ENCODE measurements at places on chromosomes 4 and X.
A peak's percentile ranks its signal among the peaks of the same experiment; 100 is the strongest.

DNA sequence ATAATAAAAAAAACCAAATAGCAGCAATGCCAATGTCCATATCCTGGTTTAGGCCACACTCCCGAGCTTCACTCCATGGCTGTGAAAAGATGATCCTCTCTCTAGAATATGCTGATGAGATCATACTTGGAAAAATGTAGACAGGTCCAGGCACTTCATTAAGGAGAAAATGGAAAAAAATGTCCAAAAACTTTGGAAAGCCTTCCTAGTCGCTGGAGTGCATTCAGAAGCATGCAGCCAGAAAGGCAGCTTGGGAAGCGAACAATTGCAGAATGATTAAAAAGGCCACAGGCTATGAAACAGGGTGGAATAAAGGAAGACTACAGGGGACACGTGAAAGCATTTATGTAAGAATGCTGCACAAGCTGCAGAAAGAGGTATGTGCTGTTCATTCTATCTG is 165.6 kb upstream of the HCCS start:
- DNase-seq = no peak

DNA sequence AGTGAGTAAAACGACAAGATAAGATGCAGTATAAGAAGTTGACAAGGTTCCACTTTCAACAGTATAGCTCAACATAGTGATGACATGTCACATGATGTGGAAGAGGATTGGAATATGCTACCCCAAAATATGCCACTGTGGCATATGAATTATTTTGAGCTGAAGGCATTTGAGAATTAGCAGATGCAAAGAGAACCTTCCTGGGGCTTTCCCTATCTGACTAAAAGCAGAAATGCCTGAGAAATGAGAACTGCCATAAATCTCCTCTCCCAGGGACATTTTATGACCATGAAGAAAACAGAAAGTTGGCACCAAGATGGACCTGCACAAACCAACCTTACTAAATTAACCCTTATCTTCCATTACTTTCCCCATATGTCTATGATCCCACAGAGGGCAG is 24.8 kb downstream of the CDKN2AIP start:
- no peak for DNase-seq

GRCh38 chr4:86357608-86358007 is 2.2 kb downstream of the MAPK10 start:
- no peak for DNase-seq

GRCh38 chr4:168859100-168859499 is 151.0 kb downstream of the CBR4 start:
- no peak for DNase-seq

GRCh38 chr4:47505147-47505546 is 20.1 kb downstream of the ATP10D start:
- DNase-seq = no peak

GRCh38 chrX:105464618-105465017 is 244.1 kb upstream of the TEX13A start:
- no peak for DNase-seq

DNA sequence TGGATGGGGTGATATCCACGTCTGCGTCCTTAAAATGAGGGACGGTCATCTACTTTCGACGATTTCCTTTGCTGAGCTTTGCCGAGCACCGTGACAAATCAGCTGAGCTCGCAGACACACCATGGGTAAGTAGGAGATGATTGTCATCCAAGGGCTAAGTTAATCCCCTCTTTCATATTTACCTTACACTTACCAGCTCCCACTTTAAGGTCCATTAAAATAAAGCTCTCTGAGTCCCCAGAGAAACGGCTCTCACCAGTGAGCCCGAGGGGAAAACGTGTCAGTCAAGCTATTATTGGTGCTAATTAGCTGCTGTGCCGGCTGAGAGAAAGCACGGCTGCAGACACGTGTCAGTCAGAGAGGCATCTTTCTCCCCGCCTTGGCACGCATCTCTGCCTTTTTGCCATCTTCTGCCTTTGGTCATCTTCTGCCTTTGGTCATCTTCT is 72.2 kb downstream of the CRLF2 start:
- DNase-seq = no peak

- DNase-seq = no peak
These were observed 23.6 kb upstream of the SLC25A43 start for GRCh38 chrX:119375561-119375960.

DNA sequence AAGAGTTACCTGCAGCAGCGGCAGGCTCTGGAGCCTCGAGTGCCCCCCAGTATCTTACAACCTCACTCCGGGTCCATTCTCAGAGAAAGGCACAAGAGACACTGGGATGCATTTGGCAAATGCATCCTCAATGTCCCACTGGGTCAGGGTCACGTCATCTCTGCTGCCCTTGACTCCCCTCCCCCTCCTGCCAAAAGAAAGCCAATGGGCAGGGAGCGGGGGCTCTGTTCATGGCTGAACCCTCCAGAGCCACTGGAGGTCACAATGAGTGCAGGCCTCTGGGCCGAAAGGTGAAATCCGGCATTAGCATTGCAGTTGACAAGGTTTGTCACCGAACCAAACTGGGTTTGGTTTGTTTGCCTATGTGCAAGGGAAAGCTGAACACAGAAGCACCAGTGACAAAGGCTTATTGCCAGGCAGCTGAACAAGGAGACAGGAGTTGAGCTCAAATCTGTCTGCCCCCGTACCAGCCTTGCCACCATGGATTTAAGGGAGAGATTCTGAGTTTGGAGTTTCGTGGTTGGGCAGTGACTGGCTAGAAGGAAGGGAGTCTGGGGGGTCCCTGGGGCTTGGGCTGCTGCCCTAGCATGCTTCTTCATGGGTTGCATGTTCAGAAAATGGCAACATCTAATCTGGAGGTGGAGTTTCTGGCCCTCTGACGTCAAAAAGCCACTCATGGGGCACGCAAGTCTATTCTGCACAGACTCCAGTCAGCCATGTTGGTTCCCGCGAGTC is 64.3 kb downstream of the HTRA3 start:
- peak; percentile 26 for DNase-seq

GRCh38 chr4:108171339-108172230 is 2.9 kb upstream of the LEF1 start:
- DNase-seq = peak; percentile 70

DNA sequence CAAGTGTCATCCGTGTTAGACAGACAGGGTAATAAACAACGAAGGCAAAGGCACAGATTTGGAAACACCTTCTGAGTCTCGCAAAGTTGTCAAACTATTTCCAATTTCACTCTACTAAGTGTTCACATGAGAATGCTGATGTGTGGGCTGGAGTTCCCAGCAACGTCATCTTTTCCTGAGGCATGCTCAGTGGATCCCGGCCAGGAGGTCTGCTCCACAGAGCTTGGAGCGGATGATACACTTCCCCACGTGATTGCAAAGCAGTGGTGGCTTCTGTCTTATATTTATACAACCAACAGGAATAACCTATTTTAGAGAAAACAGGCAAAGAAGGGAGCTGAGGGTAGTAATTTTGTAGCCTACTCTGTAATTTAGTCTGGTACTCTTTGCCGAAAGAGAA is 40.1 kb upstream of the PDK3 start:
- DNase-seq = peak; percentile 76

GRCh38 chr4:24910499-24910898 is 2.3 kb downstream of the CCDC149 start:
- no peak for DNase-seq

DNA sequence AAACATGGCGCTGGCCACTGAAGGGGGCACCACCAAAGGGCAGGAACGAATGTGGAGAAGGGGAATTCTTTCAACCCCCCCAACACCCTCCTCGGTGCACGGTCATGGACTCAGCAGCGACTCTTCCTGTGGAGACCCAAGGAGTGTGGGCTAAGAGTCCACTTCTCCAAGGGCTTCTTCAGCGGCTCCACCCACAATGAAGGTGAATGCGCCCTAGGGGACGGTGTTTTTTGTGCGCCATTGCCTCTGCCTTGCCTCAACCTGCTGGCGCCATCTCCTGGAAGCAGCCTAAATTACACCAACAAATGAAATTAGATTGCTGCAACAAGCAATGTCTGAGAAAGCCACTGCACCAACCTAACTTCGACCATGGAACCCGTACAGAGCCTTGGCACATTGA is 169.2 kb upstream of the MAGEB18 start:
- DNase-seq = no peak

DNA sequence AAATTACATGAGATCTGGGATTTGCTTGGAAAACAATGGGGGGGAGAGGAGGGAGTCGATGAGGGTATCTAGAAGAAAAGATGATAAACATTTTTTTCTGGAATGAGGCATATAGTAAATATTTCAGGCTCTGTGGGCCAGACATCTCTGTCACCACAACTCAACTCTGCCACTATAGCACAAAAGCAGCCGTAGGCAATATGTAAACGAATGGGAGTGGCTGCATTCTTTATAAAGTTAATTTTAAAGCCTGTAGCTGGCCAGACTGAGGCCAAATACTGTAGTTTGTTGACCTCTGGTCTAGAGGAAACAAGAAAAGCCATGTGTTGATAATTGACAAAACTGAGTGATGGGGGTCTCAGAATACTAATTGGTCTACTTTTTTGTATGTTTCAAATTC is 14.1 kb upstream of the TCEANC start:
- no peak for DNase-seq

DNA sequence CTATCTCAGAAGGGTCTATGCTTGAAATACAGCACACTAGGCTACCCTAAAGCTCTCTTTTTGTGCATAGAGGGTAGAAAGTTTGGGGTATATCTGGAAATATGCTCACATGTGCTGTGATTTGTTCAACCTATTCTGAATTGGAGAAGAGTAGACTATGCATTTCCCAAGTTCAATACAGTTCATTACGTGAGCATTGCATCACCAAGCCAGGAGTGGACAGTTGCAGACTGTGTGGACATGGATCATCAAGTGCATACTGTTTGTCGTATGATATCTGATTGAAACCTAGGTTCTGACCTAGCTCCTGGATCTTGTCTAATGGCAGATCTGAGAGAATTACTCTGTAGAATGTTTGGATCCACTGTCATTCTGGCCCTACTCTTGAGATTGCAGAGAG is 161.1 kb downstream of the FRAS1 start:
- DNase-seq = no peak

GRCh38 chrX:47360423-47361179 is 9.8 kb upstream of the ZNF157 start:
- DNase-seq = no peak

GRCh38 chr4:71081192-71081591 is 87.7 kb downstream of the DCK start:
- DNase-seq = no peak

GRCh38 chrX:111353793-111354192 is 58.2 kb downstream of the DCX start:
- no peak for DNase-seq

GRCh38 chr4:76790377-76790776 is 107.6 kb downstream of the SOWAHB start:
- no peak for DNase-seq

GRCh38 chrX:118062048-118062789 is 54.4 kb downstream of the KLHL13 start:
- DNase-seq = no peak

DNA sequence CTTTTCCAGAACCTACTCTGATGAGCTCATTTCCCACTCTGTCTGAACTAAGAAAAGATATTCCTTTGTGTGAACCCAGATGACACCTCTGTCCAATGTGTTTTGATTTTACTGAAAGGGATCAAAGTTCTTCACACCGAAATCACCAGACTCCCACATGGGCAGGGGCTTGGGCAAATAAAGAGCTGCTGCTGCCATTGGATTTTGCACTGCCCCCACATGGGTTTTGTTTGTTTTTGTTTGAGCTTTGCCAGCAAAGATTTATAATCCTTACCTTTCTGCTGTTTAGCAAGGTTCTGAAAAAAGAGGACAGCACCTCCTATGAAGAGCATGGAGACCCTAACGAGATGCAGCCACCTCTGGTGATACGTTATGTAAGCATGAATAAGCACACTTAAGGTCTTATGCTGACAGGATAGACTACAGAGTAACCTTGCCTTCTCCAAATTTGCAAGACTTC is 44.3 kb downstream of the HSD17B13 start:
- DNase-seq = no peak

DNA sequence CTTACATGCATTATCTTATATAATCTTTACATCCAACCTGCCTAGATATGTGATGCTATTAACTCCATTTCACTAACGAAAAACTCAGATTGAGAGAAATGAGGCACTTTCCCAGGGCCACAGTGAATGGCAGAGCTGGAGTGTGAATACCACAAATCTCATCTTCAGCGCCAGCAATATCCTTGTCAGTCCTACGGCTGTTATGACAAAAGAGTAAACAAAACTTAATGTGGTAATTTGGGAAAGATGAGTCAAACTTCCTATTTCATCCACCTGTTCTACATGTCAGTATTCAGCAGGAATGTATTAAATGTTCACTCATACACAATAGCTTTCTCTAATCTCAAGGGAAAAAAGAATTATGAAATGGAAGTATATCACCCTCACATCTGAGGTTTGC is 56.9 kb downstream of the FAT1 start:
- DNase-seq = no peak

DNA sequence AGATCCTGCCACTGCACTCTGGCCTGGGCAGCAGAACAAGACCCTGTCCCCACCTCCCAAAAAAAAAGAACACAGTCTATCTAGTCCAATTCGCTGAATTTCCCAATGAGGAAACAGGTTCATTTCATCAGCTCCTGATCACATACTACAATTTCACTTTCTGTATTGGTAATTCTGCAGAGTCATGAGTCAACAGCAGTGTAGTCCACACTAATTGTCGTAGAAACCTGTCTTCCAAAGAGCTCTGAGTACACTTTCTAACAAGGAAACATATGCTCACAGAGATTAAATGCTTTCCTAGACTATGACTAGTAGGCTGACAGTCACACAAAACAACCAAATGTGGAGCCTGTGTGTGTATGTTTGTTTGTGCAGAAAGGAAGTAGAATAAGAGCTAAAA is 91.9 kb downstream of the GPC4 start:
- no peak for DNase-seq

- DNase-seq = no peak
These were observed 56.9 kb upstream of the PDGFRA start for GRCh38 chr4:54172156-54172555.

- DNase-seq = no peak
These were observed 40.0 kb downstream of the HADH start for GRCh38 chr4:108029731-108030130.

- no peak for DNase-seq
These were observed 88.9 kb upstream of the RPL34 start for GRCh38 chr4:108531461-108531860.

- DNase-seq = no peak
These were observed 76.9 kb upstream of the AFAP1 start for GRCh38 chr4:8016527-8016926.

DNA sequence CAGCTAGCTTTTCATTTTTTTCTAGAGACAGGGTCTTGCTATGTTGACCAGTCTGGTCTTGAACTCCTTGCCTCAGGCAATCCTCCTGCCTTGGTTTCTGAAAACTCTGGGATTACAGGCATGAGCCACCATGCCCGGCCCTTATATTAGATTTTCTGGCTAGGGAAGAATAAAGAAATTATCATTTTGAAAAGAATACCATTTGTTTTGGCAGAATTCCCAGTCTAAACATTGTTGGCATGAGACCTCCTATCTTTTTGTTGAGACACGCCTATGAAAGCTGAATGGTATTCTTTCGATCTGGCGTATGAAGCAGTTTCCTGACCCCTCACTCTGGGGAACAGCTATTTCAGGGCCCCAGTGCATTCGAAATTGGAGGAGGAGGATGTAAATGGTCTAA is 107.0 kb downstream of the REPS2 start:
- DNase-seq = no peak
